ENCODE measurements at places on chromosomes 7 and 10.
A peak's percentile ranks its signal among the peaks of the same experiment; 100 is the strongest.

DNA sequence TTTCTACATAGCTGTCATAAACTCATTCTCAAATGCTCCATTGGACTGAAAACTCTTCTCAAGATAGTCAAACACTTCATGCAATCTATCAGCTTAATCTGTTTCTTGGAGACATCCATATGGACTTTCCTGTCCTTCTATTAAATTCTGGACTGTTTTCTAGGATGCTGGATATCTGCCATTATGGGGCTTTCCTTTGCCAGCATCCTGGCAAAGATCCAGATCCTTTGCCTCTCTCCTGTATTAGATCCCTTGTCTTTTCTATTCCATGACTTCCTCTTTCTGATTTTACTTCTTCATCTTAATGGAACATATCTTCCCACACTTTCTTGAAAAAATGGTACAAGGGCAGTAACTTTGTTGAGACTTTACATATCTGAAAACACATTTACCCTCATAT, 35.9 kb upstream of the SKAP2 start:
- no peak for DNase-seq

DNA sequence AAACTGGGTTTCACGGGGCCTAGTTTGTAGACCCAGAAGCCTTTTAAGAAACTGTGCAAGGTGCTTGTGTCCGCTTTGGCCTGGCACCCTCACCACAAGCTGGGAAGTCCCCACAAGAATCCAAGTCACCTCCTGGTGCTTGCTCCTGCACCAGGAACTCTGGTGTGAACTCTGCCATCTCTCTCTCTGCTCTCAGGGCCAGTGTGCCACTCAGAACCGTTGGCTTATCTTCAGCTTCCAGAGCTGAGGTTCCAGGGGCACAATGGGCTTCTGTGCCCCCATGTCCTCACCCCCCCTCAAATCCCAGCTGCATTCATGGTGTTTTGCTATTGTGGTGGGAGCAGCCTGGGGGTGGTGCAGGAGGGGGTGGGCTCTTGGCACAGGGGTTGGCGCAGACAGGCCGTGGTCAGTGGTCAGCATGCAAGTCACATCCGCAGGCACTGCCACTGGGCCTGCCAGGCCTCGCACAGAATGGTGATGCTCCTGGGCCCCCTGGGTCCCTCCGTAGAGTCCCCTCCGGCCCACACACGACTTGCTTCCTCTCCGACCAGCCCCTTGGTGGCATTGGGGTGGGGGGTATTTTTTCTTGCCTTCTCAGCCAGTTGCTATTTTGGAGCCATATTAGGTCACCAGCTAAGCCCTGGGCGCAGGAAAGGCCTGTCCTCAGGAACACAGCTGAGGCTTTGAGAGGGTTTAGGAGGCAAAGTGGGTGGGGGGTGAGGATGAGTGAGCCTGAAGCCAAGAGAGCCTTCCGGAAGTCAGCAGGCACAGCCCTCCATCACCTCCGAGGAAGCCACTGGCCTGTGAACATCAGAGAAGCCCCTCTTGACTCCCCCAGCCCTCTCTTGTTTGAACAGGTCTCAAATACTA, 3.0 kb downstream of the ZCCHC24 start:
- DNase-seq = peak; percentile 85

- DNase-seq = no peak
These were observed 23.1 kb downstream of the GNG11 start for GRCh38 chr7:93944673-93945072.

DNA sequence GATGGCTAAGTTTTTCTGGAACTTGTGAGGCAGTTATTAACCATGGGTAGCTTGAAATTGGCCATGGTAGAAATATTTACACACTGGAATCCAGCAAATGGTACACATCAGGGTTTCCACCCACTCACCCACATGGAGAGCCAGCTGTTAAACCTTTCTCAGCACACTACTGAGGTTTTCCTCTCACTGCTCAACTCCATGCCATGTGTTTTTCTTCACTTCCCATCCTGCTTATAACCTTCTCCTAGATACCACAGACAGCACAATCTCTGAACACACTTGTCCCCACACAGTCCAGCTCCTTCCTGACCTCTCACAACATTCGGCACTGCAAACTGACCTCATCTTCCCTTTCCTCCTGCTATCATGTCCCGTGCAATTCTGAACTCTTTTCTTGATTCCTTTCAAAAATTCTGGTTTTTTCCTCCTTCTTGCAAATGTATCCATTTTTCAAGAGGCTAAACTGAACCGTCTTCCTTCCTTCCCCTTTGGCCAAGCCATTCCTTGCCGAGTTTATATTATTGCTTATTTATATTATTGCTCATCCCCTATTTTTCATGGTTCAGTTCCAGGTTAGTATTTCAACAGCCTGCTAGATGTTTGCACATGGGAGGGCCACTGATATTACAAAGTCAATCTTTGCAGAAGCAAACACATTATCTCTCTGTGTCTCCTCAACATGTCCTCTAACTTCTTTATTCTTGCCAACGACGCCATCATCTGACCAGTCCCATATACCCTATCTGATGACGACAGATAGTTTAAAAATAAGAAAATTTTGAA, 606.4 kb downstream of the SORCS1 start:
- no peak for DNase-seq

DNA sequence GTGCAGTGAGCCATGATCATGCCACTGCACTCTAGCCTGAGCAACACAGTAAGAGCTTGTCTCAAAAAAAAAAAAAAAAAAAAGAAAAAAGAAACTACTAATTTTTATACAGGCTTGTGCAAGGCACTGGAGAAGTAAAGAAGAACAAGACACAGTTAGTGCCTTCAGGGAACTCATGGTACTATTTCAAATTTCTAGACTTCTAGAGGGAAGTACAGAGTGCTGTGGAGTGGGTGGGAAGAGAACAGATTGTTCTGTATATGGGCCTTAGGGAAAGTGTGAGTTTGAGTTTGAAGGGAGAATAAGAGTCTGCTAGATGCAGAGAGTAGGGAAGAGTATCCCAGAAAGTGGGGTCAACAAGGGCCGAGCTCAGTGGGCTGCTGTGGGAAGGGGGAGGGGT, 234.8 kb downstream of the PHTF2 start:
- DNase-seq = no peak

- DNase-seq = peak; percentile 6
These were observed 26.4 kb downstream of the HIF1AN start for GRCh38 chr10:100562008-100562672.

GRCh38 chr10:95873139-95873538, 34.6 kb upstream of the CC2D2B start:
- DNase-seq = no peak

- no peak for DNase-seq
These were observed 43.2 kb upstream of the FAM133B start for GRCh38 chr7:92633211-92633906.

DNA sequence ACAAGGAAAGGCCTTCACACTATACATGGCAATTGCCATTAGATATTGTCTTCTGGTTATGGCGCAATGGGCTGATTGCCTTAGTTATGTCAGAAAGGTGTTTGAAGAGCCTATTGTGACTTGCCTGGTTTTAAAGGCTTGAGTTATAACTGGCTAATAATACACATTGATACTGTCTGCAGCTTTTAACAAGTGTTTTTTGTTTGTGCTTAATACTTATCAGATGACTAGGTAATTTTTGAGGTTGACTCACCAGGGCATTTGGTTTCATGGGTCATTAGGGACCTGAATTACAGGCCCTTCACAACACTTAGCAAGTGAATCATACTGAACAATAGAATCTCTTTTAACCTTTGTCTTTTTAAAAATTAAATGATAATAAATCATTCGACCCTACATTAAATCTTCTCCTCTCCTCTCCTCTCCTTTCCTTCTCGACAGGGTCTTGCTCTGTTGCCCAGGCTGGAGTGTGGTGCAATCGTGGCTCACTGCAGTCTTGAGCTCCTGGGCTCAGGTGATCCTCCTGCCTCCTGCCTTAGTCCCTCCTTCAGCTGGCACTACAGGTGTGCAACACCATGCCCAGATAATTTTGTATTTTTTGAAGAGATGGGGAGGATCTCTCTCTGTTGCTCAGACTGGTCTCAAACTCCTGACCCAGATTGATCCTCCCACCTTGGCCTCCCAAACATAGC, 196.3 kb downstream of the JCAD start:
- DNase-seq = no peak

GRCh38 chr7:129341212-129341611, 93.0 kb upstream of the STRIP2 start:
- no peak for DNase-seq

- DNase-seq = no peak
These were observed 747.3 kb upstream of the CELF2 start for GRCh38 chr10:10270126-10271050.

DNA sequence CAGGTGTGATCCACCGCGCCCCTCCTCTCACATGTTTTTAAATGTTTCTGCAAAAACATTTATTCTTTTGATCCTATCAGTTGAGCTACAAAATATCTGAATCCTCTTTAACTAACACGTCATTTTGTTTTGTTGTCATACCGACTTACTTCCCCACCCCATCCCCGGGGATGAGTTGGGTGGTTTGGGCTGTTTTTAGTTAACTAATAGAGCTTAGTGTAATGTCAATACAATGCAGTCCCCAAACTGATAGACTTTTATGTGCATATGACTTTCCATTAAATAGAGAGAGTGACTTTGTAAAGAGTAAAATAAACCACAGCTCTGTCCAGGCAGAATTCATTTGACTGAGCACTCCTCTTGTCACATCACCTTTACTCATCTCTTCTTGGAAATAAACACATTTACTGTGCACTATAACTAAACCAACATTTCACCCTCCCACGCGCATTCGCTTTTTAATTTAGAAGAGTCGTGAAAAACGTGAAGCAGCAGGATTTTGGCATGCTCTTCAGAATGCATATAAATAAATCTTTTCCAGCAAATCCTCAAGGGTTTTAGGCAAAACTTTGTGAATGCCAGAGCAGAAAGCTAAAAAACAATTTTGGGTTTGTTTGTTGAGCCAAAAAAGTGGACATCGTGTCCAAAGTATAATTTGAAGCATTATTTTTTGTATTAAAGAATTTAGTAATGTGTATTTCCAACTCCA, 187.4 kb upstream of the MGMT start:
- DNase-seq = no peak

DNA sequence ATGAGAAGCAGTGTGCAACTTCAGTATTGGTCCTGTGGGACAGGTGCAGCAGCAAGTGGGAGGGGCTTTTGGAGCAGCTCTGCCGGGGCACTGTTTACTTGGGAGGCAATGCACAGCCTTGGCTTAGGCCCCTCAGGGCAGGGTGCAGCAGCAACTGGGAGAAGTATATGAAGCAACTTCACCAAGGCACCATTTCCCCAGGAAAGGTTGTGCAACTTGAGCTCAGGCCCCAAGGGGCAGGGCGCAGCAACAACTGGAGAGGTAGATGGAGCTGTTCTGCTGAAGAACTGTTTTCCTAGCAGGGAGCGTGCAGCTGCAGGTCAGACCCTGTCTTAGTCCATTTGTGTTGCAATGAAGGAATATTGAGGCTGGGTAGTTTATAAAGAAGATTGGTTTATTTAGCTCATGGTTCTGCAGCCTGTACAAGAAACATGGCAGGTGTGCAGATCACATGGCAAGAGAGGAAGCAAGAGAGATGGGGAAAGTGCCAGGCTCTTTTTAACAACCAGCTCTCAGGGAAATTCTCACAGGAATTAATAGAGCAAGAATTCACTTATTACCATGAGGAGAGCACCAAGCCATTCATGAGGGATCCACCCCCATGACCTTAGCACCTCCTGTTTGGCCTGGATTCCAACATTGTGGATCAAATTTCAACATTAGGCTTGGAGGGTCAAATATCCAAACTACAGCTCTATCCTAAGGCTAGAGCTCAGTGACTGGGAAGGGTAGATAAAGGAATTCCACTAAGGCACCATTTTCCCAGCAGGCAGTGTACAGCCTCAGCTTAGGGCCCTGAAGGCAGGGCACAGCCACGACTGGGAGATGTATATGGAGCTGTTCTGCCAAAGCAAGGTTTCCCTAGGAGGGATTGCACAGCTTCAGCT, 10.9 kb downstream of the GPR141 start:
- no peak for DNase-seq

DNA sequence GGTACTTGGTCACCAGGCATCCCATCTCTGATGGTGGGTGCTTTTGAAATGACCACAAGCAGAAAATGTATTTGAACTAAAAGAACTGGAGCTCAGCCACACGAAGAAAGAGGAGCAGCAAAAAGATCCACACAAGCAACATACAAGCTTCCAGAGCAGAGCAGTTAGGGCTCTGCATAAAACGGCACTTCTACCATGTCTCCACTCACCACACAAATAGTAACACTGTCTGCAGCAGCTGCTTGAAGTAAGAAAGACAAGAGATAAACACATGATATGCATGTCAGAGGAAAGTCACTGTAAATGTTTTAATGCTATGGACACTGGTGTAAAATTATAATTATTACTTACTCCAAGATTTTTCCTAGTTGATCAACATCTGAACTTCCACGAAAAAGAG, 32.5 kb upstream of the FAM133B start:
- no peak for DNase-seq

DNA sequence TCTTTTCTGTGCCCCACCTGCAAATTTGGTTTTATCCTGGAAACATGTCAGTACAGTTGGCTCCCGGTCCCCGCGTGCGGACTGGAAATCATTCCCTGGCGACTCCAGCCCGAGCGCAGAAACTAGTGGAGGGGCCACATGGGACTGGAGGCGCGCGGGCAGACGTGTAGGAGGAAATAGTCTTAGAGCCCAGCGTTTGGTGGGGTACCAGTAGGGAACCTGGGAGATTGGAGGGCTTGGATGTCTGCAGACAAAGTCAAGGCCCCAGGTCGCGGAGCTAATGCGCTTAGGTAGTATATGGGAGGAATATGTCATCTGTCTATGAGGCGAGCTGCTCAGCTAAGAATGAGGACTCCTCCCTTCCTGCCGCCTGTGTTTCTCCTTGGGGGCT, 1.3 kb downstream of the GALNT17 start:
- DNase-seq = no peak

DNA sequence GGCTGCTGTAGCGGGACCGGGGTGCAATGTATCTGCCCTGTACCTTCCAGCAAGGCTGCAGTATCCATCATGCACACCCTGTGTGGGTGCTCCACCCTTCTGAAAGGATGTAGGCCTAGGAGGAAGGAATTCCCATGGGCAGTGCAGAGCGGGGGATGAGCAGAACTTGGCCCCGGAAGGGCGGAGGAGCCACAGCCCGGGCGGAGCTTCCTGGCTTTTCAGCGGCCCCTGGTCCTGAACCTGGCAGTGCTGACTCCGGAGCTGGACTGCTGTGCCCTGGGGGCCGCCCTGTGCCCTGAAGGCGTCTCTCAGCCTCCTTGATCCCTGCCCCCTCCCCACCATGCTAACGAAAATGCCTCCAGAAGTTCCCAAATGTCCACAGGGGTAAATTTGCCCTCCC, 175.8 kb downstream of the TCERG1L start:
- DNase-seq = no peak

Measured in substantia nigra (tissue), 51 donors.